ENCODE measurements at places on chromosomes 7 and 10. TPM values are rescaled to one million over a fixed set of nuclear protein-coding genes. Genes with fewer than 3 reads are reported as not detected.

GRCh38 chr10:111338805-111339204 lies 262.0 kb downstream of the ADRA2A start:
- DNase-seq, result no peak

GRCh38 chr7:111113263-111114017 lies 22.5 kb downstream of the LRRN3 start:
- DNase-seq, result no peak

- DNase-seq, result no peak
These were observed 71.2 kb downstream of the BMPR1A start for GRCh38 chr10:86827639-86828038.

DNA sequence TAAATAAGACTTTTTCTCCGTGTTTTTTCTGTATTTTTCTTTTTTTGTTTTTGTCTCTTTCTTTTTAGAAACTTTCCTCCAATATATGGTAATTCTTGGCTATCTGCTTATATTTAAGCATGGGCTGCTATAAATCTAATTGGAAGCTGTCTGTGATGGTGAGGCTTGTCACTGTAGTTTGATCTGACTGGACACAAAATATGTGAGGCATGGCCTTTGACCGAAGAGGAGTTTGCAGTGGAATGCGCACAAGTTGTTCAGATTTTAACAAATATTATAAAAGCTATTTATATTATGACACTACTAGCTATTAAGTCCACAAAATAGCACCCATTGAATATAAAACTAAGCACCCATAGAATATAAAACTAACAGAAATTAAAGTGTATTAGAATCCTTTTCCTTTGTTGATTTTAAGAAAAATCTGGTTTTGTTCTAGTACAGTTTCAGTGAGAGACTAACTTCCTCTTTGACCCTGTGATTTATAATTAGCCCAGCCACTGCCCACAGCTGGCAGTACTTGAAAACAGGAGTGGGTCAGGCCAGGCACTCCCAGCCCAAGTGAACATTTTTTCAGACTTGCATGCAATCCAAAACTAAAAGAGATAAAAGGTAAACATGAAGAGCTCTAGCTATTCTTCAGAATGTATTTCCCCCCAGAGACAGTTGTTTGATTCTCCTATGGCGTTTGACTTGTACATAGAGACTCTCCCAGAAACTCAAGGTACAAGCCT lies 69.9 kb upstream of the FGL2 start:
- DNase-seq, result peak; percentile 46

GRCh38 chr7:128236924-128237586 lies 4.0 kb upstream of the LEP start:
- DNase-seq, result no peak

DNA sequence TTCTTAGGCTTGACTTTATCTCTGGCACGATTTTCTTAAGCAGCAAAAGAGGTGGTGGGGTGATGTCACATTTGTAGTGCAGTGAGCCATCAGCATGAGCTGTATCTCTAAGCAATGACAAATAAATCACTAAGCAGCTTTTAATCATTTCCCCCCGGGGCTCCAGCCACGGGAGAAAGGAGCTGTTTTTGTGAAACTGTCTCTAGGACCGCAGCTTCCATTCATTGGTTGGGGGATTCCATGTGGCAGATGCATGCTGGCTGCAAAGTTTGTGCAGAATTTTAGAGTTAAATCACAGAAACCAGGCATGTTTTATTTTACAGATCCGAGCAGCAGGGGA lies 464 bp downstream of the KIAA1217 start:
- DNase-seq, result no peak

GRCh38 chr10:31268444-31269303 lies 50.3 kb upstream of the ZEB1 start:
- DNase-seq, result no peak

DNA sequence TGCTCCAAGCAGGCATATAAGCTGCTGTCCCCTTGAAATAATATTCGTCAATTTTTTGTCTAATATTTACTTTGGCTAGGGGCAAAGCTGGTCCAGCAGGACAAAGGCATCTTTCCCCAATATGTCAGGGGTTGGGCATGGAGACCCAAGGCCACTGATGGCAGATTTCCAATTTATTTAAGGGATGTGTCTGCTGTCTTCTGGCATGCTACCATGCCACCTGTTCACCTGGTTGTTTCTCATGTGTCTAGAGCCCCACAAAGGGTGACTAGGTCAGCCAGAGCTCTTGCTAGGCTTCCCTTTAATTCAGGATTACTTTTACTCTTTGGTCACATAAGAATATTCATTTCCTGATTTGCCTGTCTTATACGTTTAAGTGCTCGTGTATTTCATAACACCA lies 22.1 kb upstream of the SYPL1 start:
- DNase-seq, result no peak

DNA sequence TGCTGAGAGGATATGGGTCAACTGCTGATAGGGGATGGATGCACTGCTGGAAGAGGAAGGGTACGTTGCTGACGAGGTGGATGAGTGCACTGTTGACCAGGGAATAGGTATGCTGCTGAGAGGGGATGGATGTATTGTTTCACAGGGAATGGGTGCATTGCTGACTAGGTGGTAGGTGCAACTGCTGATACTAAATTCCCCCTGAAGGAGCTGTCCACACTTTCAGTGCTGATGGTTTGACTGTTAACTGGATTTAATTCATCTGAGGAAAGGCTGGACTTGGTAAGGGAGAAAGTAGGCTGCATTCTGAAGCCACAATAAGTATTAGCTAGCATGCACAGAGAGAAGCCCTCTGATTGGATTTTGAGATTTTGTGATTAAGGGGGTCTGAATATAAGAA lies 1196.8 kb upstream of the PHF14 start:
- DNase-seq, result no peak

GRCh38 chr10:42553064-42553407 lies 85.3 kb downstream of the ZNF33B start:
- no peak for DNase-seq

DNA sequence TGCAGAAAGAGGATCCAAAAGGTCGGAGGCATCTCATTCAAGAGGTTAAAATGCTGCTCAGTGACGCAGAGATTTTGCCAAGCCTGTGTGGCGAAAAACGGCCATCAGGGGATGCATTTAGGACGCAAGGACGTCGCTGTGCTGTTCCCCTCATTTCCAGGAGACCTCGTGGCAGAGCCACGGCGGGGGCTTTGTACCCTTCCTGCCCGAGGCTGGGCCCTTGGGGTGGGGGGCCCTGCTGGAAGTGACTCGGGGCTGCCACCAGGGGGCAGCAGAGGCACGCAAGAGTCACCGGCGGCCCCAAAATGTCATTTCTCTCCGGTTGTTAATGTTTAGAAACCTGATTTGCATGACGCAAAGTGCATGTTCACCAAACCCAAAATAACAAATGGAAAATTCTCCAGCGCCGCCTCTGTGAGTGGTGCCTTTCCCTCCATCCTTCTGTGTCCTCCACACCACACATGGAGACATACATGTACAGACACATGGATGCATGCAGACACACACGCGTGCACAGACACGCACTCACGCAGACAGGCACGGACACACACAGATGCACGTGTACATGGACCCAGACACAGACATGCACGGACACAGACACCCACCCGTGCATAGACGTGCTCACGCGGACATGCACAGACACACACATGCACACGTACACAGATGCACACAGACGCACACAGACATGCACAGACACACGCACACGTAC lies 51.0 kb upstream of the NKX6-2 start:
- no peak for DNase-seq

DNA sequence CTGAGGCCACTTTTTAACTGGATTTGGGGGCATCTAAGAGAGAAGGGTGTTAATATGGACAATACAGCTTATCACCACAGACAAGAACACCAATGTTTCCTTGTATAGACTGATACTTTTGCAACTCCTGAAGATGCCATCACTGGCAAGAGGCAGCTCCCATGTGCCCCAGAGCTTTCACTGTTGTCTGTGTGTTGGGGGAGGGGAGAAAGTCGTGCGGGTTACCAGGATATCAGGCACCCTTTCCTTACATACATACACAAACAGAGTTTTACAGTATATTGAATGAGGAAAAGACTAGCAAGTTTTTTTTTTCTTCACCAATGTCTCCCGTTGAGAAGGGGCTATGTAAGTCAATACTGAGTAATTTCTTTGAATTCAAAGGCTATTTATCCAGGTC lies 4.1 kb upstream of the DLX6 start:
- no peak for DNase-seq

- no peak for DNase-seq
These were observed 46.7 kb downstream of the PLXDC2 start for GRCh38 chr10:19862811-19863515.

- no peak for DNase-seq
These were observed 122.3 kb downstream of the ACTR3B start for GRCh38 chr7:152881893-152882292.

- DNase-seq, result no peak
These were observed 5.9 kb downstream of the SLIT1 start for GRCh38 chr10:97179731-97180362.

- DNase-seq, result no peak
These were observed 668.3 kb upstream of the FOXK1 start for GRCh38 chr7:4013793-4014192.

- no peak for DNase-seq
These were observed 5.4 kb downstream of the SUV39H2 start for GRCh38 chr10:14884082-14884481.

GRCh38 chr7:107076781-107077698 lies 32.5 kb downstream of the PRKAR2B start:
- DNase-seq, result no peak

DNA sequence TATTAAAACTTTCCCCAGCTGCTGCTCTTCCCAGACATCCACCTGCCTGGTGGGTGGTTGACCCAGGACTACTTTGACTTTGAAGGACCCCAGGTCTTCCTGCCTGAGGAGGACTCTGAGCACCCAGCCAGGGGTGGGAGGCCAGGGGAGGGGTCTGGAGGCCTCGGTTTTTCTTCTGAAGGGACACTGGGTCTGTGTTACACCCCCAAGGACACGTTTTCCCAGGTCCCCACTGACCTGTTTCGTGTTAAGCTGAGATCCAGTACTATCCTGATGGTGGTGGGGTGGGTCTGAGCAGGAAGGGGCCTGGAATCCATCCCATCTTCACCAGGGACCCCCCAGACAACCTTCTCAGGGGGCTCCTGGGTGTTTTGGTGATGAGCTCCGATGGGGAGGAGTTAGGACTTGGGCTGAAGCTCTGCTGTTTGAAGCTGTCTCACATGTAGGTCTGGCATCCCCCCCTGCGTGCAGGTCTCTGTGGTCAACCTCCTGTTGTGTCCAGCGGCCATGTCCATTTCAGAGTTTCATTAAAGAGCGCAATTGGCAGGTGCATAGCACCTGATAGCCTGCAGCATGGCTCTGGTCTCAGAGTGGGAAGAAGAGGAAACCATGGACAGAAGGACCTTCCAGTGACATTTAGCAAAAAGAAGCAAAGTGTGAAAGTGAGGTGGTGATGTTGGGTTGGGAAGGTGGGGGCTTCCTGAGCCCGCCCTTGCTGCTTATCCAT lies 3.5 kb downstream of the JAKMIP3 start:
- DNase-seq, result no peak

- DNase-seq, result no peak
These were observed 399.7 kb downstream of the EXOC4 start for GRCh38 chr7:133652547-133652946.

DNA sequence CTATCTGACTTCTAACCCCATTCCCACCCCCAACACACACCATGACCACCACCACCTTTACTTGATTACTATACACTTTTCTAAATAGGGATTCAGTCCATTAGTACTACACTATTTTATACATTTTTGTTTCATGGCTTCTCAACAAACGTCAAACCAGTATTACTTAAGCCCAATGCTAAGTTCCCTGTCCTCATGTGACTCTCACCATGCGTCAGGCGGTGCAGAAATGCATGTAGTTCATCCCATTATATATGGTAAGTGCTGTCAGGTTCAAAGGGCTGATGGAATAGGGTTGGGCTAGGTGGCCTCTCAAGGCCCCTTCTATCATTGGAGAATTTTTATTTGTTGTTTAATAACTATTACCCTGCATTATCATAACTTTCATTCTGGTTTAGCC lies 19.5 kb upstream of the VPS41 start:
- no peak for DNase-seq

- no peak for DNase-seq
These were observed 12.6 kb upstream of the AOAH start for GRCh38 chr7:36736899-36737211.

DNA sequence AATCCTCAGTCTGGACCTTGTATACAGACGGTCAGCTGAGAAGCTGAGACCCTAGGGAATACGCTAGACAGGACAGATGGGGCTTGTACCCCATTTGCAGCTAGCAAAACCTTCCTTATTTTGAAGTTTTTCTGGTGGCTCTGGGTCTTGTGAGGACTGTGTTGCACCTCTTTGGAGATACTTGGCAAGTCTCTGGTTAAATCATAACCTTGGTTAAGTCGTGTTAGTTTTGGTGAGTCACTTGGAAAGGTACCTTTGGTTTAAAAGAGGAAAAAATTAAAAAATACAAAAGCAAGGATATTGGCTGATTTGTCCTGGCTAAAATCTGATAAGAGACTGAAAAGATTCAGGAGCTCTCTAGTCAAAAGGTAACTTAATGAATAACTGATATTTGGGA lies 140.6 kb downstream of the COBL start:
- no peak for DNase-seq

DNA sequence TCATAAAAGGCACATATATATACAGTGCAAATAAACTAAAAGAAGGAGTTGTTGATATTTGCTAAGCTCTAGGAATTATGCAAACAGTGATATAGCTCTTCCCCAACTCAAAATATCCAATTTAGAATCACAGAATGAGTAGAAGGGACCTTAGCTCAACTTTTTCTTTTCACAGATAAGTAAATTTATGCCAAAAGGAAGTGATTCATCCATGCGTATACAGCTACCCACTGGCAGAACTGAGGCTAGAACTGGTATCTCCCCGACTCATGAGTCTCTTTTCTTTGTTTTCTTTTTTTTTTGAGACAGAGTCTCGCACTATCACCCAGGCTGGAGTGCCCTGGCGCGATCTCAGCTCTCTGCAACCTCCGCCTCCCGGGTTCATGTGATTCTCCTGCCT lies 54.2 kb upstream of the SVIL start:
- DNase-seq, result no peak

Gene AZGP1
- total RNA-seq, result 113 TPM

Gene ANKRD1
- 1,733 TPM for total RNA-seq

Gene HIPK2
- 88.5 TPM for total RNA-seq

Gene SEMA3E
- total RNA-seq, result 0.27 TPM

Gene WASHC2A
- total RNA-seq, result 65.4 TPM

Gene SVOPL
- total RNA-seq, result not detected

Gene NRAP
- 754 TPM for total RNA-seq

Gene NUPR2
- total RNA-seq, result not detected

Gene KAZALD1
- 5.0 TPM for total RNA-seq

Gene PPP1R3C
- 135 TPM for total RNA-seq

Gene ANKIB1
- 37.3 TPM for total RNA-seq

Gene BICC1
- 6.1 TPM for total RNA-seq

Gene ZNF282
- 11.1 TPM for total RNA-seq

Gene ASZ1
- total RNA-seq, result not detected
